Caudate nucleus (tissue), 63 donors: ENCODE measurements at places on chromosomes 2 and 18.

DNA sequence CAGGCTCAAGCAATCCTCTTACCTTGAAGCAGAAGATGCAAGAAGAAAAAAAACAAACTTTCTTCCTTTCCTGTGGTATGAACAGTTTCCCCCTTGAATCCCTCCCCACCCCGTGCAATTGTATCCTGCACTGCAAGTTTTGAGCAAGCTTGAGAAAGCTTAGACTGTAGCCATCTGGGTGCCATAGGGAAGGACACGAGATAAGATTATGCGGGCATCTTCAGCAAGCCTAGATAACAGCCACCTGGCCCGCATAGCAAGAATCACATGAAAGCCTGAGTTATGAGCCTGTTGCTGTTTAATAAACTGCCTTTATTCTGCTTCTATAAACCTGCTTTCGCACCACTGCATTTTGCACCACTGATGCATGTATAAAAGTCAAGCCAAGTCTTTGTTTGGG is 27.3 kb upstream of the CDCA7 start:
- DNase-seq = no peak

- DNase-seq = no peak
These were observed 6.1 kb downstream of the GPR39 start for GRCh38 chr2:132422736-132423135.

DNA sequence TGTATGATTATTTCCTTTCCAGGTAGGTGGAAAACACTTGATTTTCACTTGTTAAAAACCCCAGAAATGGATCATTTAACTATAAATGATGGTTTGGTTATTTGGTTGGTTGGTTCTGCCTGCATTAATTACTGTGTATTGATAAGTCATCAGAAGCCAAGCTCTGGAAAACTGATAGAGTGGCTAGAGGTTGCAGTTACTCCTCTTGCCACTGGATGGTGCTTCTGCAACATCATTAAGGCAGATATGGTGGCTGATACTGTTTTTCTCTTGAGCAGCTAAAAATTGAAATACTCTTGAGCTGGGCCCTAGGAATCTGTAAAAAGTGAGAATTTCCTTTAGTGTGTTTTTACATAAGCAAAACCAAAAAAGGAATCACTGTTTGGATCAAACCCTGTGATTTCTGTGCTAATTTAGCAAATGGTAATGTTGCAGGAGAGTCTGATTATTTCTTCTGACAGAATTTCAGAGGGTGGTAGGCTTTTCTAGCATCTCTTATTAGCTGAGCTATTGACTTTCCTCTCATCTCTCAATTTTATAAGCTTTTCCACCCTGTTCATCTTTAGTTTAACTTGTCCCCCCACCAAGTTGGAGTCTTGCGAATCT is 54.3 kb downstream of the RAB10 start:
- DNase-seq = no peak

DNA sequence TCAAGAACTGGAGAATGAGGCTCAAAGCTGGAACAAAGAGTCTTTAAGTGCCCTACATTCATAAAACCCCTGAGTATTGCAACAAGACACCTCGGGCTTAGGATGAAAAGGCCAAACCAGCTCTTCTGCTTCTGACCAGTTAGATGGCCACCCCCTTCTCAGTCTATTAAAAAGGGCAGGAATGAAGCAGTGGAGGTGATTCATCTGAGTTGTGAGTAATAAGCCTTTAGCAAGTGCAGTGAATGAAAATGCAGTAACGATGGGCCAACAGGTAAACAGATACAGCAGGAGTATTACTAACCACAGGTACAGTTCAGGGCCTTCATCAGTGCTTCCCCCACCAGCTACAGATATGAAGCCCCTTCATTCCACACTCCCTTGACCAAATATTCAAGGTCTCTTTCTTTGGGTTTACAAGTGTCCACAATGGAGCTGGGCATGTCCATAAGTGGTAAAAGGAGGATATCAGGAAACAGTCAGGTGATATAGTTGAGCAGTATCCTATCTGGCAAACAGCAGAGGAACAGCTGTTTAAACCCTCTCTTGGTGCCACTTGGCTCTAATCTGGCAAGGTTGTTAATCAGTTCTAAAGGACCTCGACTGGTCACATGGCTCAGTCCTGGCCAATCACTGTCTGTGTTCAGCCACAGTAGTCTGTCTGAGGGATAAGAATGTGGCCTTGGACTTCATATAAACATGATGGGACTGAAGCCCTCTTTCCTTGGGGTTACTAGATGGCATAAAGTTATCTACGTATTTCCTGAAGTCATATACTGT is 17.8 kb downstream of the SERPINB13 start:
- DNase-seq = no peak

DNA sequence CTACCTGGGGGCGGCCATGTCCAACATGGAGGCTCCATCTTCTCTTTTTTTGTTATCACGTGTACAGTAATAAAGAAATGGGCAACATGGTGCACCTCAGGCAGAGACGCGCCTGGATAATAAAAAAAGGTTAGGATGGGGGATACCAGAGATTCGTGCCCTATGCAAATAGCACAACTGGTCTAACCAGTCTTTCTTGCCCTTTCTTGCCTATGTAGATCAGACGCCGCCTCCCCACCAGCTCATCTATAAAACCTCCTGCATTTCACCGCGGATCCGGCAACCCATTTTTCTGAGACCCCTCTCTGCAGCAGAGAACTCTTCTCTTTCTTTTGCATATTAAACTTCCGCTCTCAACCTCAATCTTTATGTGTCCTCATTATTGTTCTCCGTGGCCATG is 68.7 kb downstream of the MYL12B start:
- DNase-seq = no peak

GRCh38 chr2:8573234-8573941 is 108.5 kb upstream of the ID2 start:
- no peak for DNase-seq

GRCh38 chr2:169716938-169717690 is 16.5 kb upstream of the KLHL23 start:
- no peak for DNase-seq

DNA sequence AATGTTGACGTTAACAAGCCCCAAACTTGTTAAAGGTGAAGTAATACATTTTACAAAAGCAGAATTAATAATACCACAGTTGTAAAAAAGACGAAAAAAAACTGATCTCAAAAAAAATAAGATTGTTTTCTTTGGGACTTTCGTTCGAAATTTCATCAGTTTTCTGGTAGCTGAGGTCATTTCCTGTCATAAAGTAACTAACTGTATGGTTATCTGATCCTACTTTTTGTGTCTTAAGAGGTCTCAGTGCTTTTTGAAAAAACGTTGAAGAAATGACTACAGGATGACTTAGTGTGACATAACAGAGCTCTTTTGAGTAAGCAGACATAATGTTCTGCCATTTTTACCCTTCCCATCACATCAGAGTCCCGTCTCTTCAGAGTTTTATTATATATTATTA is 79.3 kb downstream of the BIRC6 start:
- DNase-seq = no peak

DNA sequence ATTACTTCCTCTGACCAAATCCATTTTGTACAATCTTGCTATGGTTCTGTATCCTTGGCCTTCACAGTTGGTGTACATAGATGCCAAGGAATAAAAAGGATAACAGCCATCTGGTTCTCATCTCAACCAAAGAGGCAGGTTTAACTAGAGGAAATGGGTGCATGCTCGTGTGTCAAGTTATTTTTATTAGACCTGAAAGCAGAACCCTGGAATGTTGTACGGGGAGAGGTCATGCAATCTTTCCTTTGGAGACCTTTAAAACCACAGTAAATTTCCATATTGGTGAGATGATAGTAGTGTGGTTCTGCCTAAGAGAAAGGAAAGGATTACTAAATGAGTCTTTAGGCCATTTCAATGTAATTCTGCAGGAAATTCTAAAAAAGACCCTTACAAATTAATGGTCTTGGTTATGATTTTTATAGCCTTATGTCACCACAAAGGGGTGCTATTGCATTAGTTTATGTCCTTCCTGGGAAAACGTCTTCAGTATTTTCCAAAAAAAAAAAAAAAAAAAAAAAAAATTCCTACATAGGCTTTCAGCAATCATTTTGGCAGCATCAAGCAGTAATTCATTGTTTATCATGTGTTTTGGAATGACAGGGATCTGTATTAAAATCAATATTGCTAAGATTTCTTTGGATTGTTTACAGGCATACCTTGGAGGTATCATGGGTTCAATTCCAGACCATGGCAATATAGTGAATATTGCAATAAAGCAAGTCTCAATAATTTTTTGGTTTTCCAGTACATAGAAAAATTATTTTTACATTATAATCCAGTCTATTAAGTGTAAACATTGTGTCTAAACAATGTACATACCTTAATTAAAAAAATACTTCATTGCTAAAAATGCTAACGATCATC is 270.8 kb downstream of the NYAP2 start:
- no peak for DNase-seq

DNA sequence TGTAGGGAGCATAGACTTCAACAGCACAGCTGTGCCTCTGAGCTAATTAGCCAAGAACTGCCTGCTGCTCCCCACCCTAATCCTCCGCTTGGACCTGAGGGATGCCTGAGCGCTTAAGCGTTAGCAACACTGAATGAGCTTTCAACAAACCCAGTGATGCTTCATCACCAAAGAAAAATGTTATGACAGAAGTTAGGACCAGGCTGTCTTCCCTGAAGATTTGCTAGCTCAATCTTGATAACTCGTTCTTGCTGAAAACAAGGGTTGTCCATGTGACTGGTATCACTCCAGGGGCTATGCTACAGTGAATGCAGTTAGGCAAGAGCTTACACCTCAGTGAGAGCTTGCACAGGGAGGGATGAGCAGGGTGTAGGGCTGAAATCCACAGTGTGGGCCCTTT is 190.7 kb upstream of the SIX2 start:
- DNase-seq = no peak

DNA sequence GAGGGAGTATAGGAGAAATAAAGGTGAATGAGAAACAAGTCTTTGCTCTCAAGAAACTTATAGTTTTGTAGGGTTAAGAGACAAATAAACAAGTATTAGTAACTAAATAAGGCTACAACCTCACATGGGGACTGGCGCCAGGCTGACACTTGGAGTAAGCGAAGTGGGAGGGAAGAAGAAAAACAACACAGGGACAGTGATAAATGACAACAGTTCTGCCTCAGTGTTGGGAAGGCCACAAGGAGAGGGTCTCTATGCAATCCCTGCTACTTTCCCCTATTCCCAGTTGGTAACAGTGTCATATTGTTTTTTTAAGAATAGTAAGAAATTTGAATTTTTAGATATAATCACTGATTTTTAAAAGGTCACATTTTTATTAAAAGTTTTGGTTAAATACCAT is 4.0 kb downstream of the APLF start:
- no peak for DNase-seq

GRCh38 chr2:42764901-42765300 is 966 bp upstream of the OXER1 start:
- DNase-seq = no peak

GRCh38 chr2:183059561-183059960 is 19.0 kb upstream of the DUSP19 start:
- DNase-seq = no peak

DNA sequence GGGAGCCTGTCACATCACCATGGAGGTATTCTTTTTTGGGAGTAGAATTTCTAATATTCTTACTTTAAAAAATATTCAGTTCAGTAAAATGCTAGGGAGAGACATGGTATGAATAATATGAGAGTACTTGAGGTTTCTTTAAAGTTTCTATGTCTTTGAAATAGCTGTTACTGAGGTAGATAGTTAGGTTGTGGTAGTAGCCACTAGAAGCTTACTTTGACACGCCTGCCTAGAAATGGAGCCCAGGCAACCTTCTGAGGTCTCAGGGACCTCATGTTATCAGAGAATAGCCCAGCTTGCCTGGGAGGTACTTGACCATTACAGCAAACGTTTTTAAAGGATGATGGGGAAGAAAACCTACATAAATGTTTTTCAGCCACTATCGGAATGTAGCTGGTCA is 131.2 kb downstream of the AGPS start:
- no peak for DNase-seq

GRCh38 chr2:25617948-25618646 is 55.3 kb downstream of the DTNB start:
- no peak for DNase-seq

DNA sequence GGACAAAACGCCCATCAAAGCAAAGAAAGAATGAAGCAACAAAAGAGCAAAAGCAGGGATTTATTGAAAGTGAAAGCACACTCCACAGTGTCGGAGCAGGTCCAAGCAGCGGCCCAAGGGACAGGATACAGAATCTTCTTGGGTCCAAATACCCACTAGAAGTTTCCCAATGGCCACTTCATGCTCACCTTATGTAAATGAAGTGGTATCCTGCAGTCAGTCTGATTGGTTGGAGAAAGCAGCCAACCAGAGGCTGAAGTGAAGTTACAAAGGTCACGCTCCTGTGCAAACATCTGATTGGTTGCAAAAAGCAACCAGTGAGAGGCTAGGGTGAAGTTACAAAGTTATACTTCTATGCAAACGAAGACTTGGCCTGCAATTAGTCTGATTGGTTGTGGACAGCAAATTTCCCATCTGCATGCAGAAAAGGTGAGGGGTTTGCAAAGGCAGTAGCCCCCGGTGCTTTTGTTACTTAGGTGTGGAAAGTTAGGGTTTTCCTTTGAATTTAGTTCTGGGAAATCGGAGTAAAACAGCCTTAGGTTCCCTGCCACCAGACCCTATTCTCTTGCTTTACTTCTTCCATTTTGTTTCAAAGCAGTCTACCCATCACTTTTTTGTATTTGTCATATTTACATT is 12.9 kb downstream of the DUSP19 start:
- no peak for DNase-seq

GRCh38 chr18:11851806-11852337 is 659 bp downstream of the CHMP1B start:
- DNase-seq = no peak

DNA sequence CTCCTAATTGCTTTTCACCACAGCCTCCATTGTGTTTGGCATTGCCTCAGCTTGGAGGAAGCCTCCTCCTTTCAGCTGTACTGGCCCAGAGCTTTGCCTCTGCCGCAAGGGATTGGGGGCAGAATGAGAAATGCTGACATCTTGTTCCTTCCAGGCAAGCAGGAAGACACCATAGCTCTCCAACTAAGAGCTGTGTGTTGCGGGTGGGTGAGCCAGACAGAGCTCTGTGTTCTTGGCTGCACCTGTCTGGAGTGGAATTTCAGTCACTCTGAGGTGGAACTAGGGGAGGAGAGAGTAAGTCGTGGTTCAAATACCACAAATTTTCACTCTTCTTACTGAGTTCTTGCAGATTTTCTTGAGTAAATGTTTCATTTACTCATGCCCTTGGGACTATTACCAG is 36.6 kb upstream of the KCNF1 start:
- no peak for DNase-seq

DNA sequence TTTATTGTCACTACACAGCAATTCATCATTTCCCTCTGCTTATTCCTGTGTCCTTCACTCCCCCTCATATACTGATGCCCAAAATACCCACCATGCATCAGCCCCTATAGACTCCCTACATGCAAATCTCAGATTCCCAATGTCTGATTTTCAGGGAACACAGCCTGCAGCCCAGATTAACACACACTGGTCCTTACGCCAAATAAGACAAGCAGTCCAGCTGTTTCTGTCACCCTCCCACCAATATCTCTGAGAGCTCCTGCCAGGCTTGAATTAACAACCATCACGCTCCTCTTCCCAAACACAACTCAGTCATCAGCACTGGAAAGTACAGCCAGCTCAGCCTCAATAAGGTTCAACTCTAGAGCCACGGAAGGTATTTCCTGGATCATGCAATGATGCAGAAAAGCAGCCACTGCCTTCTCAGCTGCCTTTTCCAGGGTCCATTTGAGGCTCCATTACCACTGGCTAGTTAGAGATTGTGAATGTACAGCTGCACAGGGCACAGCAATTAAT is 39.0 kb upstream of the SLC35F5 start:
- no peak for DNase-seq
